ENCODE measurements at places on chromosomes 16 and 17. TPM values are rescaled to one million over a fixed set of nuclear protein-coding genes. Genes with fewer than 3 reads are reported as not detected.

DPH1 gene
- 89.7 TPM for total RNA-seq

SLC38A8 gene
- total RNA-seq: not detected

CCDC78 gene
- 2.7 TPM for total RNA-seq

HYDIN gene
- 0.27 TPM for total RNA-seq

ESRP2 gene
- total RNA-seq: 0.27 TPM

DNA sequence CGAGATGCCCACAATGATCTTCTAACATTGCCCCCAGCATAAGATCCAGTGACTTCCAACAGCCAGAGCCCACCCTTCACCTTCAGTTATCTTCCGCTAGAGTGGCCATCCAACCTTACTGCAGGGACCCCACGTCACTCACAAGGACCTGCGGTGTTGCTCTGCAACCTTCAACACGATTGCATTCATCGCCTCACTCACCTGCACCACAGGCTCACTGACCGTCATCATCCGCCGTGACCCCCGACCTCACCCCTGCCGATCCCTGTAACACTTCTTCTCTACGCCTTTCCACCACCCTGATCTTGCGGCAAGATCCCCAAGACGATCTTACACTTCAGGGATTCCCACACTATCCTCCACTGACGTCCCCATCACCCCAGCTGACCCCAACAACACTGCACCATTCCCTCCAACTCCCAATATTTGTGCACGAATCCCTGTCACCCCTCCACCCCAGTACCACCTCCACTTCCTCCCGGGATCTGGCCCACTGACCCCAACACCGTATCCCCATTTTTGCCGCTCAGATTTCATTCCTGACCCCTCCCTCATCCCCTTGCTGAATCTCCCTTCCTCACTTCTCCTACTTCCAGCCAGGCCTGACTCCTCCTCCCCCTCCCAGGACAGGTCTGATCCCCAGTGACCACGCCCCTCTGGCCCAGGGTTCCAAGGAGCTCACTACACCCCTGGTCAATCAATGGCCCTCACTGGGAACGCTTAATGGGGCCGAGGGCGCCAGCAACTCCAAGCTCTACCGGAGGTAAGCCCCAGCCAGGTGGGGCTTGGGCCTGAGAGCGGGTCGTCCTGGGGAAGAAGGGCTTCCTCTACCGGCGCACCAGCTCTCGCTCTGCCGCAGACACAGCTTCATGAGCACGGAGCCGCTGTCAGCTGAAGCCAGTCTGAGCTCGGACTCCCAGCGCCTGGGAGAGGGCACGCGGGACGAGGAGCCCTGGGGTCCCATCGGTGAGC is 7.6 kb downstream of the RUNDC3A start:
- DNase-seq: no peak

DNA sequence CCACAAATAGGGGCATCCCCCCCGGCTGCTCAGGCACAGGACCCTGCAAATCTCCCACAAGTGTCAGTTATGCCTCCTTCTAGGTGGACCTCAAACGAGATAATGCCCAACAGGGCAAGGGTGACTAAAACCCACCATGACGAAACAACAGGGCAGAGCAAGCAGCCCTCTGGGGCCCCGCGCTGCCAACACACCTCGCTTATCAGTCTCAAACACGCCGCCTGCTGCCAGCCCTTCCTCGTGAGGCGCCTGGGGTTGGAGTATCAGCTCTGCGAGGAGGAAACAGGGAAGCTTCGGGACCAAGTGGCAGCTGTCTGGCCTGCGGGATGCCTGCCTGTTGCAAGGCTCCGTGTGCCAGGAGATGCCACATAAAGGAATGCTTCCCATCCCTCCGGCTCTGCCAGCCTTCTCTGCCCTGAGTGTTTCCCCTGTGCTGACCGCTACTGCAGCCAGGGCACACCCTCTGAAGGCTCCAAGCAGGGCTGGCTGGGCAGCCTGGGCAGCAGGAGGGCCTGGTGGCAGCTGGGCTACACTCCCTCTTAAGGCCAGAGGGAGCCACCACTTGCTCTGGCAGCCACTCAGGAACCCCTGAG is 2.5 kb downstream of the SMIM5 start:
- peak; percentile 81 for DNase-seq

DNA sequence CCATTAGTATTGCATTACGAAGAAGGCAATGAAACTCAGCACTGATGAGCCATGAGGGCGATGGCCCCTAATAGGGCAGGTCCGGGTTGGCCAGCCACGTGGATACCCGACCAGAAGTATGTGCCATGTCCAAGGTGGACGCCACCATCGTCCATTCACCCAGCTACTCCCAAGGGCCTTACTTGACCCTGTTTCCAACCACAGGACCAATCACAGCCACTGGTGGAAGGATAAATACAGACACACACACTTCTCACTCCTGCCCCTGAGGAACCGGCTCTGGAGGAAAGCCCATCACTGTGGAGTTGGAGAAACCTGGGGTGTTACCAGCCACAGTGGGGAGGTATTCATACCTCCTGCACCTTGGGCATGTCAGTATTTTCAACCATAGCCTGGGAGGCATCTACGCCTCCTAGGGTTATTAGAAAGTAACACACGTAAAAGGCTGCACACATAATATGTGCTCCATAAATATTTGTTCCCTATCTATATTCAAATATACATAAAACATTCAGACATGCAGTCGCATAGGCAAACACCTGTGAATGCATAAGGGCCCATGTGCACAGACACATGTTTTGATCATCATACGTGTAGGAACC is 5.4 kb upstream of the ITGA3 start:
- no peak for DNase-seq

DNA sequence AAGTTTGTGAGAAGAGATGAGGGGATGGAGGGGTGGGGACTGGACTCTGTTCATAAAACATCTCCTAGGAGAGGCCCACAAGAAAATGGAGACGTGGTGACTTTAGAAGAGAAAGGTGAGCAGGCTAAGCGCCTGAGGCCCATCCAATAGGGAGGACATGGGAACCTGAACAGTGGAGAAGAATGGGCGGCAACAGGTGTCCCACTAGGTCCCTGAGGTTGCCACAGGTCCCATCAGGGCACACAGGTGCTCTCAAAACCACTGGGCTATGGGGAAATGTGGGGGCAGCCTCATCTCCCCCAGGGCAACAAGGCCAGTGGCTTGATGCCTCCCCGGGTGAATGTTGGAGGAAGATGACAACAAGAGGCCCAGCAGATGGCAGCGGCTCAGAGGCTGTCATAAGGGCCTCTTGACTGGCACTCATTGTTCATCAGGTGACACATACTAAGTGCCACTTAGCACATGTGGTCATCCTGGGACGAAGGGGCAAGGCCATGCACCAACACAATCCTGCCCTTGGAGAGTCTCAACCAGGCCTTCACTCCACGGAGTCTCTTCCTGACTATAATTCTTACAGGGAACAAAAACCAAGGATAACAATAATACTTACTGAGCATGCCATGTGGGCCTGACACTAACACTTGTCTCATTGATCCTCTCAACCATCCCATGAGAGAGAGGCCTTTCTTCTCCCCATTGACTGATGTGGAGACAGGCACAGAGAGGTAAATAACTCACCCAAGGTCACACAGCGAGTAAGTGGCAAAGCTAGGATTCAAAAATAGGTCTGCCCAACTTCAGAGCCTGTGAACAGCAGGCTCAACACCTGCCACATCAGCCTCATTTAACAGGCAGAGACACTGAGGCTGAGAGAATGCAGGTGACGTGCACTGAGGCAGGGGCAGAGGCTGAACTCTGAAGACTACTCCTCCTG is 38.0 kb downstream of the CUEDC1 start:
- peak; percentile 54 for DNase-seq

GRCh38 chr16:67202426-67202825 is 3.5 kb downstream of the ELMO3 start:
- DNase-seq: no peak

- DNase-seq: no peak
These were observed 5.6 kb downstream of the KIAA0513 start for GRCh38 chr16:85033171-85033570.

DNA sequence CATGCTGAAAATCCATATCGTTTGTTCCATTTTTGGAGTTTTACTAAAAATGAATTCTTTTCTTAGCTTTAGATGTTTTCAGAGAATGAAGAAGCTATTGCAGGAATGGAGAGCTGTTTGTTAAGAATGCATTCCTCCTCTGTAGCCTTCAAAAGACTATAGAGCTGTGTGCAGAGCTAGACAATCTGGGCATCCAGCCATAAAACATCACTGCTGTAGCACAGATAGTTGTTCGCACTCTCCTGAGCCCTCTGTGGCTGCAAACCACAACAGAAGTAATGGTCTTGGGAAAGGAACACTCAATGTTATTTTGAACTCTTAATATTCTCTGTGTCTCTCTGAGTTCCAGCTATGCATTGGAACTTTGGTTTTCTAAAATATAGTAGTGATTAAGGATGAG is 4.9 kb downstream of the TNRC6C start:
- peak; percentile 62 for DNase-seq

- DNase-seq: no peak
These were observed 614.8 kb upstream of the SOX9 start for GRCh38 chr17:71505981-71506380.

- no peak for DNase-seq
These were observed 132.9 kb upstream of the CACNG3 start for GRCh38 chr16:24123275-24123674.

- no peak for DNase-seq
These were observed 23.0 kb downstream of the KATNB1 start for GRCh38 chr16:57758331-57759117.

GRCh38 chr17:17051380-17051779 is 9.1 kb downstream of the MPRIP start:
- DNase-seq: no peak

GRCh38 chr16:4232541-4233386 is 9.1 kb downstream of the SRL start:
- no peak for DNase-seq

DNA sequence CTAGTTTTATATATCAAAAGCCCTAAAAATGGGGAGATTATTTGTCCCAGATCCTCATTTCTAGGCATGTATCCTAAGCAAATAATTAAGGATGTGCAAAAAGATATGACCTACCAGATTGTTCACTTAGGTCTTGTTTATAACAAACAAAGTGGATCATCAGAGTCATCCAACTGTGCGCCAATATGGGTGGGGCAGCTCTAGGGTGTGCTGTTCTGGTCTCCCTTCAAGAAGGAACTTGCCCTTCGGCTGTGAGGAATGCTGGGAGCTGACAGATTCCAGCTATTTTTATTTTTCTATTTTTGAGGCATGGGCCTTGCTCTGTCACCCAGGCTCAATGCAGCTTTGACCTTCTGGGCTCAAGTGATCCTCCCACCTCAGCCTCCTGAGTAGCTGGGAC is 13.8 kb downstream of the CHP2 start:
- DNase-seq: no peak

DNA sequence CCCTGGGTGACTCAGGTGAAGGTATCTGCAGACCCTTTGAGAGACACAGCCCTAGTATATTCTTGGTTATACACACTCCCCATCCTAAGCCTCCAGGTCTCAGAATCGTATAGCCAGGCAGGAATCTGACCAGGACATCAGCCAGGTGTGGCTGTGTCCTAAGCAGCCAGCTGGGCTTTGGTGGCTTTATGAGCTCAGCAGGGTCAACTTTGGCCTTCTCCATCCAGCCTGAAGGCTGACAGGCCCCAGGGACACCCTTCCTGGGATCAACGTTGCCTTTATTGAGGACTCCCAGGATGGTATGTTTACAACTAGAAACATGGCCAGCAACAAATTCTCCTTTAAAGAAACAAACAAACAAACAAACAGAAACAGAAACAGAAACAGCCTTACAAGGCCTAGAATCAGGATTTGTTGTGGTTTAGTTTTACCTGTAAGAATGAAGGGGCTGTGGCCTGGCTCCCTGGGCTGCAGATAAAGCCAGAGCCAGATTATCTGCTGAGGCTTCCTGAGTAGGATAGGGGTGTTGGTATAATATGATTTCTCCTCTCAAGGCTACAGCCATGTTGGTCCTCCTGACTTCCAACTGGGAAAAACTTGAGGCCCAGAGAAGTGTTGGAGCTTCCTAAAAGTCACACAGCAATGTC is 8.5 kb downstream of the KIF19 start:
- DNase-seq: no peak

- no peak for DNase-seq
These were observed 5.9 kb upstream of the DNASE1L2 start for GRCh38 chr16:2230376-2230775.

- no peak for DNase-seq
These were observed 5.8 kb downstream of the DHX38 start for GRCh38 chr16:72099377-72099818.

DNA sequence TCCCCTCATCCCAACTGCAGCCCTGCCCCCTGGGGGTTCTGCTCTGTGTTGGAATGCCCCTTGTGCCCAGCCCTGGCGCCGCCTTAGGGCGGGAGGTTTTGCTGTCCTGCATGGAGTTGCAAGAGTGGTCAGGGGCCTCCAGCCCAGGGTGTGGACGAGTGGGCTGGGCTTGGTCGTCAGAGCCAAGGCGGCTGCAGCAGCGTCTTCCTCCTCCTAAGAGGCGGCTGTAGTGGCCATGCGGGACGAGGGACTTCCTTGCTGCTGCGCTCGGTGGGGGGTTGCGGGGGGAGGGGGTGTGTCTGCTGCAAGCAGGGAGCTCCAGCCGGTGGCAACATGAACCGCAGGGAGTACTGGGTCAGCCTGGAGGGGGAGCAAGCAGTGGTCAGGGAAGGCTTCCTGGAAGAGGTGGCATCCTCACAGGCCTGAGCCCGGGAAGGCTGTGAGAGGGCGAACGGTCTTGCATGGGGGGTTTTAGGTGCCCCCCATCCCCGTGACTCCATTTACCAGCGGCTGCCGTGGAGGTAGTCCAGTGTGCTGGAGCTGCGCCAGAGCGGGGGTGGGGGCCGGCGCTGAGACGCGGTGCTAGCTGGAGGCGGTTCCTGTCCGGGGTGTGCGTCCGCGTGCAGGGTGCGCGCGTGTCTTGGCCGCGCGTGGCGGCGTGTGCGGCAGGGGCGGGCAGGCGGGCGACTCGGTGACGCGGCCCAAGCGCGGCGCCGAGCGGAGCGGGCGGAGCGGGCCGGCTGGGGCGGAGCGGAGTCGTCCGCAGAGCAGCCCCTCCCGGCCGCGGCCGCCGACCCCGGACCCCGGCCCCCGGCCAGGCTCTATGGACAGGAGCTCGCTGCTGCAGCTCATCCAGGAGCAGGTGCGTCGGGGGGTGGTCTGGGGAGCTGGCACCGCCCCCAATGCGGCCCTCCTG is at the start of gene RHBDL1:
RHBDL1 (plus strand) TSS at position 704 of the 916 bp plus-strand sequence; CDS start at position 824, 120 bp downstream.
- no peak for DNase-seq

- peak; percentile 85 for DNase-seq
These were observed 1.0 kb downstream of the EEF2K start for GRCh38 chr16:22206842-22207714.

GRCh38 chr17:60468371-60468770 is 46.1 kb downstream of the CHCT1 start:
- no peak for DNase-seq

Measured in hematopoietic multipotent progenitor cell (in vitro differentiated cells).